Activated CD4-positive, alpha-beta T cell treated with anti-CD3 and anti-CD28 coated beads, Interleukin-10, Interleukin-2, amounts not matched to agents 100 ng/mL and 50 ng/mL, durations not matched to agents 16 hours and 8 hours (primary cell): ENCODE measurements at places on chromosomes 2 and 18.

- no peak for DNase-seq
These were observed 102.8 kb upstream of the UBXN4 start for GRCh38 chr2:135638825-135639224.

- no peak for DNase-seq
These were observed 382.1 kb downstream of the ZEB2 start for GRCh38 chr2:144137705-144138428.

DNA sequence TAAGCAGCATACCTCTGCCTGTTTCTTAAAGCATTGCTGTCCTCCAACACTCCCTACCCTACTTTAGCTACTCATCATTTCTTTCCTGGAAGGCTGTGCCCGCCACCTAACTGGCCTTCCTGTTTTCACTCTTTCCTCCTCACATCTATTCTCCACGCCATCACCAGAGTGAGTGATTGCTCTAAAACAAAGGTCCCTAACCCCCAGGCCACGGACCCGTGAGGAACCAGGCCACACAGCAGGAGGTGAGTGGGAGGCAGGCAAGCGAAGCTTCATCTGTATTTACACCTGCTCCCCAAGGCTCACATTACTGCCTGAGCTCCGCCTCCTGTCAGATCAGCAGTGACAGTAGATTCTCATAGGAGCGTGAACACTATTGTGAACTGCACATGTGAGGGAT is 13.3 kb upstream of the ZEB2 start:
- DNase-seq: no peak

GRCh38 chr2:5940596-5941535 is 248.7 kb downstream of the SOX11 start:
- no peak for DNase-seq
